ENCODE measurements at places on chromosomes 16 and 17.

- DNase-seq, result no peak
These were observed at the start of gene RNF112 for GRCh38 chr17:19410875-19411620. TSS of gene RNF112 (plus strand) at chr17:19411232. CDS start at chr17:19411409, 177 bp downstream.

- DNase-seq, result no peak
These were observed 19.5 kb upstream of the RAP1GAP2 start for GRCh38 chr17:2776589-2777241.

- no peak for DNase-seq
These were observed 18.8 kb downstream of the WNT9B start for GRCh38 chr17:46869975-46870803.

DNA sequence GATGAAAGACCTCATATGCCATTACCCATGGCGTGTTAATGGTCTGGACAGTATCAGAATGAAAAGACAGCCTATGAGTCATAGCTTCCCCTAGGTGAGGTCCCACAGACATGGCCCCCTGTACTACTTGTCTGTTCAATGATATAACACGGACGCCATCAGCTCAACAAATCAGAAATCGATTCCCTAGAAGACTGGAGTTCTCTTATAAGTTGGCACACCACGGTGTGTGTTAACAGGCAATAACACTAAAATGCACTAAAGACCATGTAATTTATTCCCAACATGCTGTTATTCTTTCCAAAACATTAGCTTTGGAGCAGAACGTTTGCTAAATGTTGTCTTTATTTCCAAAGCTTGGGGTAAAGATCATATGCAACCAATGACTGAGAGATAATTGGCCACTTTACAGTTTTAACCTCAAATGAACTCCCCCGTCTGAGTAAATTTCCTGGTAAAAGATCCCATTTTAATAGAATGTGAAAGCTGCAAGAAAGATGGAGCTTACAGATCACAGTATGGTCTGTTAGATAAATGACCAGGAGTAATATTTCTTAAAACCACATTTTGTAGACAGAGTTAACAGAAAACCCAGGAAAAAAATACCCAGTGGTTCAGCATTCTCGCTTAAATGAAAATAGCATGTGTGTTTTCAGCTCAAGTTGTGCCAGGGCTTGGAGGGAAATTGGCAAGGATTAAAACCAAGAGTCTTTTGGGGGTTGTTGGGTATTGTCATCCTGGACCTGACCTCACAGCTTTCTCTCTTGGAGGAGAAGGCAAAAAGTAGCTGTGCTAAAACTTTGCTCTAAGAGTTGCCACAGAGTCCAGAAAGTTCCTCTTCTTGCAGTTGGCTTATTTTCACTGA is 65.9 kb downstream of the PCTP start:
- DNase-seq, result no peak

DNA sequence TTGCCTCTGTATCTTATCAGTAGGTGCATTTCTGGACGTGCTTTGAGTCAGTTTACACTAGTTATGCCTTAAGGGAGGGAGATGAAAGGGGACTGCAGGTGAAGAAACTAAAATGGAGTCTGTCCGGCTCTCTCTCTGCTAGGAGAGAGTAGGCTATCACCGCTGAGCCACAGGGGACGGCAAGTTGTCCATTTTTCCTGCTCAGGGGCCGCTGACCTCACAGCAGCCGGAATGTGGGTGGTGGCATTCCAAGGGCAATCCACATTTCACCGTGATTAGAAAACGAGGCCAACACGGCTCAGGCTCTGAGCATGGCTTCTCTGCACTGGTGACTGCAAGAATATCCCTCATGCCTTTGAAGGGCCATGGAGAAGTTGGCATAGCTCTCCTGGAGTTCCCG is 19.0 kb upstream of the KLHDC4 start:
- no peak for DNase-seq

- no peak for DNase-seq
These were observed 122.2 kb downstream of the IRX5 start for GRCh38 chr16:55052741-55053415.

GRCh38 chr16:30787613-30788378 is 791 bp upstream of the ZNF629 start:
- no peak for DNase-seq

DNA sequence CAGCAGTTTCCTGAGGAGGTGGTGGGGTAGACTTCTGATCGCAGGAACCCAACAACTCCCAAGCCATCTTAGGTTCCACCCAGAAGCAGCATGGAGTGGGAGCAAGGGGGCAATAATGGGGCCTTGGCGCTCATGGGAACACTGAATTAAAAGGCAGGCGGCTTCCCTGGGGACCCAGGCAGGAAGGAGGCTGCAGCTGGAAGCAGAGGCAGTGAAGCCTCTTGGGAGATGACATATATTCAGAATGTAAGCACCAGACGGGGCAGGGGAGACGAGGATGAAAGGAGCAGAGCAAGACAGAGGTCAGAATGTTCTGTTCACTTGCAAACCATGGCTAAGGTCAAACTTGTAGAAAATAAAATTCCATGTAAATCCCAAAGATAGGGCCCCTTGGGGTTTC is 2.9 kb downstream of the HIGD1B start:
- DNase-seq, result no peak

DNA sequence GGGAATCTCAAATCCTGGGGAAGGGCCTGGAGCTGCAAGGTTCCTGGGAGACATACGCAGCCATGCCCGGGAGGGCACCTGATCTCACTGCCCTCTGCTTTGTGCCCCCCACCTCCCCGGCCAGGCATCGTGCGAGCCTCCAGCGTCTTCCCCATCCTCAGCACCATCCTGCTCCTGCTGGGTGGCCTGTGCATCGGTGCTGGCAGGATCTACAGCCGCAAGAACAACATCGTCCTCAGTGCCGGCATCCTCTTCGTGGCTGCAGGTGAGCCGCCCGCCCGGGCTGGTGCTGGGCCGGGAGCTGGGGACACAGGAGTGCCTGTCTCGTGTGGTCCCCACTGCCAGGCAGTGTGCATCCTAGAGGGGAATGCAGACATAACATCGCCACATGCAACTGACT is 19.6 kb upstream of the CACNG1 start:
- no peak for DNase-seq

GRCh38 chr16:28873543-28874201 is 4.6 kb upstream of the ATP2A1 start:
- peak; percentile 56 for DNase-seq

DNA sequence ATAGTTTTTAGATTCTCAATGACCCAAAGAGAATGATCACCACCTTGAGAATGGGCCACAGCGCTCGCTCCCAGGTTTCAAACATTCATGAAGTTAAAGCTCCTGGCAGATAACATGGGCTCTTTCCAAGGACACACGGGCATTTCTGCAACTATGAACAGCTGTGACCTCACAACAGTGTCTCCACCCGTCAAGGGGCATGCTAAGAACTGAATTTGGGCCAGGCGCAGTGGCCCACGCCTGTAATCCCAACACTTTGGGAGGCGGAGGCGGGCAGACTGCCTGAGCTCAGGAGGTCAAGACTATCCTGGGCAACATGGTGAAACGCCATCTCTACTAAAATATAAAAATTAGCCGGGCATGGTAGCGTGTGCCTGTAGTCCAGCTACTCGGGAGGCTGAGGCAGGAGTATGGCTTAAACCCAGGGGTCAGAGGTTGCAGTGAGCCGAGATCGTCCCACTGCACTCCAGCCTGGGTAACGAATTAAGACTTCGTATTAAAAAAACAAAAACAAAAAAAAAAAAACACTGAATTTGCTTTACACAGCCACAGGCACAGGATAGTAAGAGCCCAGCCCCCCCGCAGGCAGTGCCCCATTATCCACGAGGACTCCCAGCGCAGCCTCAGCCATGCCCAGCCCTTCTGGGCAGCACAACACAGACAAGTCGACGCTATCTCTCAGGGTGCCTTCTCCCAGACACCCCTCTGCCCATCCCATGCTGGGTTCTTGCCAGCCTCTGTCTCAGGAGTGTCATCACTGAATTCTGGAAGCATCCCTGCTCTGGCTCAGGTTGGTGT is 7.2 kb downstream of the USP7 start:
- no peak for DNase-seq

- peak; percentile 49 for DNase-seq
These were observed 5.2 kb upstream of the OR1F1 start for GRCh38 chr16:3182608-3183444.

DNA sequence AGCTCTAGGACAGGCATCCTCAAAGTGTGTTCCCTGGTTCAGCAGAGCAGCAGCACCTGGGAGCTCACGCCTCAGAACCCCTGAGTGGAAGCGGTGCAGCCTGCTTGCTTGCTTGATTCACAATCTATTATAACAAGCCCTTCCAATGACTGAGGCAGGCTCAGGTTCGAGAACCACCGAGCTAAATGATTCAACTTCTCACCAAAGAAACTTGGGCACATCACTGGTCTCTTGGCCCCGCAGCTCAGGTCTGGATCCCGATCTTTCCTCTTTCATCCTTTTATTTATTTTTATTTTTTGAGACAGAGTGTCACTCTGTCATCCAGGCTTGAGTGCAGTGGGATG is 24.5 kb downstream of the CLUH start:
- DNase-seq, result no peak

GRCh38 chr17:78746263-78746948 is 35.7 kb downstream of the CYTH1 start:
- DNase-seq, result no peak

GRCh38 chr16:70433458-70434103 is 5.3 kb downstream of the ST3GAL2 start:
- DNase-seq, result no peak

DNA sequence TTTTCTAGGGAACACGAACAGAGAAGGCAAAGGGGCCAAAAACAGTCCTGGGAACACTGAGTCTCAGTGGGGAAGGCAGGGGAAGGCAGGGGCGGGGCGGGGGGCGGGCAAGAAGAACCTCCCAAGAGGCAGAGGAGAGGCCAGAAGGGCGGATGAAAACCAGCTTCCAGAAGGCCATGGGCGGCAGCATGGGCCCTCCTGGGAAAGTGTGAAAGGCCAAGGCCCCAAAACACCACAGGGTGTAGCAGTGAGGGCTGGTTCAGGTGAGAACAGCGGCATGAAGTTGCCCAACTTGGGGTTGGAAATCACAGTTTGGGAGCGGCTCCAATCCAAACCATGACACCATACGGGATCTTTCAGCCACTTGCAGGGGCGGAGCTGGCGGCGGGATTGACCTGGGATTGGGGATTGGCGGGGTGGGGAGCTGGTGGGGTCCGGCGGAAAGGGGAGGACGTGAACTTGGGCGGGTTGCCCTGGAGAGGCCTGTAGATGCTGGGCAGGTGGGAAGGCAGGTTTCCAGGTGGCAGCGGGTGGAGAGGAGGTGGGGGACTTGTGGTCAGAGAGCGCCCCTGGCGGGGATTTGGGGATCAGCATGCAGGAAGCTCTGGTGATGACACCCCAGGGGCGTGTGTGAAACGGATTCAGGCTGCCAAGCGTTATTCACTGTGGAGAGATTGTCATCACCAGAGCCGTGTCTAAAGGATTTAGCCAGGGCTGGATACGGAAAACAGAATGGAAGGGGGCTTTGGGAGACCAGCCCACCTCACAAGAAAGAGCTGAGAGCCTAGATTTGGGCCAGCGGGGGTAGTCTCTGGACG is 80.9 kb downstream of the ARHGAP23 start:
- DNase-seq, result peak; percentile 69

DNA sequence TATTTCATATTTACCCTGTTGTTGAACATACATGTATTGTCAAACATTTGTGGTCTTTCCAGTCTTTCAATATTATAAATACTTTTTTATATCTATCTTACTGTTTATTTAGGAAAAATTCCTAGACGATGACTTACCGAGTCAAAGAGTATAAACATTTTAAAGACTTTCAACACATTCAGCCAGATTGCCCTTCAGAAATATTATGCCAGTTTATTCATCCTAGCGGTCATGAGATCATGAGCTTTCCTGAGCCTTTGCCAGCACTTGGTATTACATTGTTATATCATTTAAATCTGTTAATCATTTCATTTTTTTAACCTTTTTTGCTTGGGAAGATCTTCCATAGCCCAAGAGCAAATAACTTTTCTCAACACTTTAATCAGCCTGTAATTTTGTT is 197.4 kb downstream of the SPECC1 start:
- DNase-seq, result no peak

DNA sequence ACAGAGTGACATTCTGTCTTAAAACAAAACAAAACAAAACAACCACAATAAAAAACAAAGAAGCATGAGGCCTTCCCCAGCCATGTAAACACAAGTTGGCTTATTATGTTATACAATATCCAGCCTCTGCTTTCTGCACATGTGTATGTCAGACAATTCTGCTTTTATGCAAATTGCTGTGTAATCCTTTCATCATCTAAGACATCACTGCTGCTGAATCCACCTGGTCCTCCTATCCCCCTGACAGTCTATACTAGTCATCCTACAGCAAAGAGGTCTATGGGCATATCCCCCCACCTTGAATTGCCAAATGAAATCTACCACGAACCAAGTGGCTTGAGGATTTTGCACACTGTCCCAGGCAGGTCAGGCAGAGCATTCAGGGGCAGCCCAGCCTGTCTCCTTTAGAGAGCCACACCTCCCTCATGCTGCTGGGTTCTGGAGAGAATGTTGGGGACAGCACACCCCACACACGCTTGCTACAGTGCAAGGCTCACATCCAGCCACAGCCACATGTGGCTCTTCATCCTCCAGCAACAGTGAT is 339.6 kb upstream of the CDH5 start:
- no peak for DNase-seq

GRCh38 chr17:19876529-19877161 is 8.9 kb upstream of the ULK2 start:
- DNase-seq, result peak; percentile 51

DNA sequence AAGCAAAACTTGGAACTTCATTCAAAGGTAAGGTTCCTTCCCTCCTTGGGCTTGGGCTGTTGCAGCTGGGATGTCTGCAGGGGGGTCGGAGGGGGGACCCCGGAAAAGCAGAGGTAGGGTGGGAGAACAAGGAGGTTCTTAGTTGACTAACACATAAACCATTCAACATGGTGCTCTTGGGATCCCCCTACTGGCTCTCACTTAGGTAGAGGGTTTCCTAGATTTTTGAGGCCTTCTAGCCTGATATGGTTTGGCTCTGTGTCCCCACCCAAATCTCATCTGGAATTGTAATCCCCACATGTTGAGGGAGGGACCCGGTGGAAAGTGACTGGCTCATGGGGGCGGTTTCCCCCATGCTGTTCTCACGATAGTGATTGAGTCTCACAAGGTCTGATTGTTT is 93.9 kb downstream of the RGS9 start:
- DNase-seq, result no peak

DNA sequence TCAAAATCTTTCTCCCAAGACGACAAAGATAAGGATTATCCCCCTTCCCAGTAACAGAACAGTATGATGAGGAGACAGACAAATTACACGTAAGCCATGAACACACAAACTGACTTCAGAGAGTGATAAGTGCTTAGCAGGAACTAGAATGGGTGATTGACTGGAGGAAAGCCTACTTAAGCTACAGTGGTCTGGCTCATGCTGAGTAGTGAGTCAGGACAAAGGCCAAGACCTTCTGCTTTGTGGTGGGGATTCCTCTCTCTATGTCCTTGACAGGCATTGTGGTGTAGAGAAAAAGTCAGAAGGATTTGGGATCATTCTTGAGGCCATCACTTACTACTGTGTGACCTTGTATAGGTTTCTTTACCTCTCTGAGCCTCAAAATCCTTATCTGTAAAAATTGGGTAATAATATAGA is 381.9 kb upstream of the CCL2 start:
- DNase-seq, result no peak

DNA sequence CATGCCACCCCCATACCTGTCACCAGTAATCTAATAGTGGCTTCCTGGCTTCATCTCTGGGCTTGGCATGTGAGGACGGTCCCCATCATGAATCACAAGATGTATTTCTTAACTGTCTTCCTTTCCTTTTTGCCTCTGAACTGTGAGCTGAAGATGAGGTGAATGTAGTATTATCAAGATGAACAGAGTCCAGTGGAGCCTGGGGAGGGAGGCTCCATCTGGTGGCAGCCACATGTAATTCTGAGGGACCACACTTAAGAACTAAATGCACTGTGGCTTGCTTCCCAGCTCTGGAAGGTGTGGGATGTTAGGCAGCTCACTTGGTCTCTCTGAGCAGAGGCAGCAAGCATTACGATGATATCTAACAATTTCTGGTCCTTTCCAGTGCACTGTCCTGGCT is 354.9 kb upstream of the ASIC2 start:
- DNase-seq, result no peak
